ENCODE measurements at places on chromosomes 5 and 9.

GRCh38 chr9:6852243-6852963 is 94.6 kb downstream of the KDM4C start:
- peak; percentile 77 for DNase-seq

GRCh38 chr5:153774686-153775085 is 264.0 kb downstream of the FAM114A2 start:
- DNase-seq, result no peak

DNA sequence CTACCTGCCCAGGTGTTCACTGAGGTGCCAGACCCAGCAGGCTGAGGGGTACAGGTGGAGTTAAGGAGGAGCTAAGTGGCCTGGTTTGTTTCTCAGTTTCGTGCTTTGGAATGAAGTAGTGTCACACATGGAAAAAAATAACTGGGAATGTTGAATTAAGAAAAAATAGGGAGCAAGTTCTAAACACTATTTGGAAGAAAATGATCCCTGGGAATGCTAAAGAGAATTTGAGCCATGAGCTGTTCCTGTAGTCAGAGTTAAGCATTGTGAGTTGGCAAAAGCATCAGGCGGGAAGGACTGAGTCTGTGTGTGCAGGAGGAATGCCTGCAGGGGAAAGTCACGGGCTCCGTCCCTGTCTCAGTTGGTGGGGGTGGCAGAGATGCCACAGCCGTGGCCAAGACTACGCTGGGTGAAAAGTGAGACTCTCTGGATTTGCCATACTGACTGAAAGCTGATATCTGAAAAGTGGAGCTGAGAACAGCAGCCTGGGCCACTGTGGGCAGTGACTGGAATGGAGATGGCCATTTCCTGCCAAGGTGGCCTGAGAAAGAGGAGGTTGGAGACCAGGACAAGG is 37.0 kb downstream of the SYK start:
- DNase-seq, result no peak

DNA sequence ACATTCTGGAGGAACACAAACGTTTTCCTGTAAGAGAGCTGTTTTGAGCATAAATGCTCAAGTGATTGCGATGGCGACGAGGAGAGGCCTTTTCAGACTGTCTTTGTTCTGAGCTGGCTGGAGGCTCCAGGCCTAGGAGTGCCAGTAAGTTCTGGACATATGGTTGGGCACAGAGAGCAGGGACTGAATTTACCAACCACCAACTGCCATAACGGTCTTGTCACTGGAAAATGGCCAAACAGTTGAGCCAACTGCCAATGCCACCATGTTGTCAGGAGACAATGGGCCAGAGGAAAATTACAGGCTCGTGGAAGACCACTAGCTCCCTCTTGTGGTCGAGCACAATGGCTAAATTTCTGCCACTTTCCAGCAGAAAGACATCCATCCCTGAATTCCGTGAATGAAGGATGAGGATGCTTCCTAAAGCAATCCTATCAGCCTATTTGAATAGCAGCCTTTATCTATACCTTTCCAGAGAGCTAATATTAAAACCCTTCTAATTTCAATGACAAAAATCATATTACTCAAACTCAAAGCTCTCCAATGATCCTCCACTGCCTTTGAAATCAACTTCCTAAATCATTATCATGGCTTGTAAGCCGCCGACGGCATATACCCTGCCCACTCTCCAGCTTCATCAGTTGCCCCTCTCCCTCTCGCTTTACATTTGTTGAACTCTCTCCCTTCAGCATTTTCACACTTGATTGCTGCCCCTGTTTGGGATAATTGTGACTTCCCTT is 66.9 kb upstream of the GLIS3 start:
- DNase-seq, result peak; percentile 70

- DNase-seq, result no peak
These were observed 94.2 kb upstream of the TNC start for GRCh38 chr9:115212125-115212605.

GRCh38 chr9:125705893-125706292 is 1.1 kb downstream of the MAPKAP1 start:
- DNase-seq, result no peak

DNA sequence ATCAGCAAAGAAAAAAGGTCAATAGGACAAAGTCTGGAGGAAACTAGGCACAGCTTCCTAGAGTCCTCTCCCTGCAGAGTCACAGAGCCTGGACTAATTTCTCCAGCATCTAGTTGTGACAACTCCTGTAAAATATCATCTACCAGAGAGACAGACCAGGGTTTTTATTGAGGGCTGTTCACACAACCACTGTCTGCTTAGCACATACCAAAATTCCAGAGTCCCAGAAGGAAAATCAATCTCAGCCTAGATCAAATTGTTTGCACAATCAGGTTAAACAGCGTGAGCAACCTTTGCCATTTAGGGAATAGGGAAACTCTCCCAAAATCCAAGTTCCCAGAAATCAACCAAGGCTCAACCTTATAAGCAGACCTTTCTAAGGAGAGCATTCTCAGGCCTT is 190.3 kb downstream of the SYK start:
- peak; percentile 80 for DNase-seq

- DNase-seq, result no peak
These were observed 198.2 kb downstream of the SEMA5A start for GRCh38 chr5:9347541-9348295.

DNA sequence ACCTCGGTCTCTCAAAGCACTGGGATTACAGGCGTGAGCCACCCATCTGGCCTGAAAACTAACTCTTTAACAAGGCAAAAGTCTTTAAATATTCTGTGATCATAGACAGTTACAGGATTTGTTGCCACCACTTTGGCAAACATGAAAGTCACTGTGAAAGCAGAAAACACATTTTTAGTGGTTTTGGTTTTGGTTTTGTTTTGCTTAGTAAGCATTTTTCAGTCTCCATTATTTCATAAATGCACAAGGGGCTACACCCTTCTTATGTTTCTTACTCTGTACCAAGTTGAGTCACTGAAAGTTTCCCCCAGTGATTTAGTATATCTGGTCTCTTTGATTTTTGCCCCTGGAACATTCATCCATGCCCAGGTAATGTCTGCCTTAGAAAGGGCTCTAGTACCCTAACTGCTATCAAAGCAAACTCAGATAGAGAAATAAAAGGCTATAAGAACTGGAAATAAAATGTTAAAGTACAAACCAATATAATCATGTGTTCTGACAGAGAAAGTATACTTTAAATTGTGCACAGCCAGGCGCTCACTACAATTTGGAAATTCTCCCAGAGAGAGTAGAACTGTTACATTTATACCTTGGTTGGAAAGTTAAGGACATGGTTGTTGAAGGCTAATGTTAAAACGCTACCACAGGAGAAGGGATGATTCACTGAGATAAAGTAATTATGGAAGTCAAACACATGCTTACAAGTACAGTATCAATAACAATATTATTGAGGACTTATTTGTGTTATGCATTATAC is 1022.5 kb upstream of the DMAC1 start:
- DNase-seq, result no peak

GRCh38 chr5:107893642-107894041 is 222.9 kb upstream of the EFNA5 start:
- peak; percentile 59 for DNase-seq

- no peak for DNase-seq
These were observed 124.9 kb downstream of the MRPS30 start for GRCh38 chr5:44933686-44934085.

- no peak for DNase-seq
These were observed 141.1 kb downstream of the MELK start for GRCh38 chr9:36713515-36714490.

GRCh38 chr9:134461426-134461982 is 135.2 kb downstream of the RXRA start:
- no peak for DNase-seq

DNA sequence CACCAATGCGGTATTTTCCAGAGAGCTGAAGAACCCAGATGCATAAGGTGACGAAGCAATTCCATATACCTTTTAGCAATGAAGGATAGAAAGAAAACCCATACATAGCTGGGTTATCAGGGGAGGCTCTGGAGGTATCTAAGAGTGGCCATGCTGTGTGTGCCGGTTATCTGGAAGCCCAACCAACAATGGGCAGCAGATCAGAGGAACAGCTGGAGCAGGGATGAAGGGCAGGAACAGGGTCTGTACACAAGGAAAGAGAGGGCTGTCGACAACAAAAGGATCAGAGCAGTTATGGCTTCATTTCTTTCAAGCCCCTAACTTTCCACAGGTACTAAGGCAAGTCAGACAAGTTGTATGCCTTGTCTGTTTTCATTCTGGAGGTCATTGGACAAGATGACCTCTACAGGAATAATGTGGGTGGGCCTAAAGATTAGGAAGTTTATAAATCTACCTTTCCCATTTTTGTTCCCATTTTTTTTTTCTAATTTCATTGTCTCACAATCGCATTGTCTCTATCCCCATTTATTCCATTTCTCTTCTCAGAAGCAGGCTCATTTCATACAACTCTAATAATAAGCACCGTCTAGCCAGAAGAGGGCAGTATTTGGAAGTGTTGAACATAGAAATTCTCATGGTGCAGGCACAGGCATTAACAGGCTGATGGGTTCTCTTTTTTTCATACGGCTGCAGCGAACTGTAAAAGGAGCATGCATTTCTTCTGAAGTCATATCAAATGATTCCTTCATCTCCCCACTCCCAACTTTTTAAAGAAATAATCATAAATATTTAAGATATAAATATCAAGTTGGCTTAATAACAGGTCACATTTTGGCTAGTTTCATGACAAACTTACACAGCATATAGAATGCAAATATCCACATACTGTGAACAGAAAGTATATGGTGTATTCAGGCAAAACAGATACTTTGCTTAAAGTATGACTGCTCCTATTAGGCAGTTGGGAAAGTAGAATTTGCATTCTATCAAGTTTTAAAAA is 63.5 kb downstream of the ZNF474 start:
- peak; percentile 69 for DNase-seq

GRCh38 chr9:22649384-22649783 is 202.8 kb downstream of the DMRTA1 start:
- no peak for DNase-seq

DNA sequence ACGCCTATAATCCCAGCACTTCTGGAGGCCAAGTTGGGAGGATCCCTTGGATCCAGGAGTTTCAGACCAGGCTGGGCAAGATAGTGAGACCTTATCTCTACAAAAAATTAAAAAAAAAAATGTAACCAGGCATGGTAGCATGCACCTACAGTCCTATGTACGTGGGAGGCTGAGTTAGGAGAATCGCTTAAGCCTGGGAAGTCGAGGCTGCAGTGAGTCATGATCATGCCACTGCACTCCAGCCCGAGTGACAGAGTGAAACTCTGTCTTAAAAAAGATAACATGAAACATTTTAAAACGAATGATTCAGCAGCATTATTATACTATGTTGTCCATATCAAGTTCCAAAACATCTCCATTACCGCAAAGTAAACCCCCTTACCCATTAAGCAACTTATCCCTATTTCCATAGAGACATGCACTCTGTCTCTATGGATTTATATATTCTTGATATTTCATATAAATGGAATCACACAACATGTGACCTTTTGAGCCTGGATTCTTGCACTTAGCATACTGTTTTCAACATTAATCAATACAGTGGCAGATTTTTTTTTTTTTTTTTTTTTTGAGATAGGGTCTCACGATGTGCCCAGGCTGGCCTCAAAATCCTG is 56.9 kb upstream of the MTMR12 start:
- DNase-seq, result no peak

DNA sequence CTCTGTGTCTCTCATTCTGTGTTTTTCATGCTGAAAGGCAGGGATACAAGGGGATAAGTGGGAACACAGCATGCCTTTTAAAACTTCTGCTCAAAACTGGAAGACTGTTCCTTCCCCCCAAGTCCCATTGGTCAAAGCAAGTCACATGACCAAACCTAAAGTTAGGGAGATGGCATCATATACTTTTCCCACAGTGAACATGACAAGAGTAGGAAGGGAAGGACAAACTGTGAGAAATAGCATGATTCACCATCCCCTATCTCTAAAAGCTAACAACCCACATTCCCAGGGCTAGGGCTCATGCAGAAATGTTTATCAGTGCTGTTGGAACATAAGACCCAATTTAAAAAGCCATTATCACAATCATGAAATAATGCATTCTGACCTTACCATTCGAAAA is 24.2 kb upstream of the SHISAL2B start:
- DNase-seq, result peak; percentile 65

DNA sequence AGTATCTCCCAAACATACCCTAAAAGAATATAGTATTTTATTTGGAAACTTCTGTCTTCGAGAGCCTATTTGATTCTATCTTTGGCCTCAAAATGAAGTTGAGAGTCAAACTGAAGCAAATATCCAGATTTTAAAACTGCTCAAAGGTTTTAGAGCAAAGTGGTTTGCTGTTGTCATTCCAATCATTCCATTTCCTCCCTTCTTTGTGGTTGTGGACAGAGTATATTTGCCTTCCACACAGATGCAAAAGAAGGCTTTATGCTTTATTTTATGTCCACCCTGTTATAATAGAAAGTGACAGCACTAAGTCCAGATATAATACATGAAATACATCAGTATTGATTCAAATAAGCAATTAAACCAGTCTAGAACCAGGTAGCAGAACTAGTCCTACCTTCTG is 12.4 kb downstream of the GZMK start:
- DNase-seq, result peak; percentile 74

DNA sequence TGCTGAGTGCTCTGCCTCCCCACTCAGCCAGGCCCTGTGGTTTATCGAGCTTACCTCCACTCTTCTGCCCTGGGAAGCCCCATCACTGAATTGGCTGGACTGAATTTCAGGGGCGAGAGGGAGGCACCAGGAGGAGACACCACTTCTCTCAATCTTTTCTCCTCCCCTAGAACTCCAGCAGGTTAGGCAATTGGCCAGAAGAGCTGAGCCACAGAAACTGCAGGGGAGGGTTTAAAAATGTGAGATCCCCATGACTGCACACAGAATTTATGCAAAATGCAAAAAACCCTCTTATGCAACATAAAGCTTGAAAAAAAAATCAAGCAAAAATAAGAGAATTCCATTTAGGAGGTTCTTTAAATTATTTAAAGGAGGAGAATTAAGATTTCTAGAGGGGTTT is 29.9 kb downstream of the TUT7 start:
- peak; percentile 69 for DNase-seq

- DNase-seq, result peak; percentile 70
These were observed 44.0 kb upstream of the PLPP1 start for GRCh38 chr5:55578771-55579170.

DNA sequence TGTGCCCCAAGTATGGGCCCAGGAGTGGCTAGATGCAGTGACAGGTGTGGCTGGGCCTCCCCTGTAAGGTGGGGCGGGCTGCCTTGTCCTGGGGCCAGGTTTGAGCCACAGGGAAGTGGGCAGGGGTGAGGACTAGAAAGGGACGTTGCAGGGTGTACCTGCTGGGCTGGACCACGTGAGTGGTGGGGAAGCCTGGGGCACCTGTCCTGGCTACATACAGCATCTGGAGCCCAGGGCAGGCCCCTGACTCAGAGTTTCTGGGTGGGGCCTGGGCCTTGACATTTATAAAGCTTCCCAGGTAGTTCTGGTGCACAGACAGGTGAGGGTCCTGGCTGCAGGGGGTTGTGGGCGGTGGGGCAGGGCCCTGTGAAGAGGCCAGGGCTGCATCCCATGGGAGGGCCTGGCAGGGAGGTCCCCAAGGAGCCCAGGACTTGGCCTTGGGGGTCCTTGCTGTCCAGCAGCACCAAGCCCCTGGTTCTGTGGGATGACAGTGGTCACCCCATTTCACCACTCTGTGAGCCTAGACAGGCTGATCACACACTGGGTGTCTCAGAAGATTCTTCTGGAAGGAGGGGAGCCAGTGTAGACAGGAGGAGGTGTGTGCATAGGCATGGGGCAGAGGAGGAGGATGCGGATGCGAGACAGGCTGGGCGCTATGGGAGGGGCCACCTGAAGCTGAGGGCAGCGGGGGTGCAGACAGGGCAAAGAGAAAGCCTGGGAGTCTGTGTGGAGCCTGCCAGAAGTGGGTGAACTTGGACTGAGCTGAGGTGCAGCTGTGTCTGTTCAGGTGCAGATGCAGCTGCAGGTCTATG is 94.0 kb downstream of the PHF2 start:
- peak; percentile 57 for DNase-seq

GRCh38 chr5:77369566-77369965 is 122.5 kb downstream of the WDR41 start:
- DNase-seq, result peak; percentile 14

Data from EH (cell line).